Caudate nucleus (tissue), 63 donors: ENCODE measurements at places on chromosomes 7 and 10.

GRCh38 chr10:73762915-73763314, 18.7 kb downstream of the SEC24C start:
- no peak for DNase-seq

DNA sequence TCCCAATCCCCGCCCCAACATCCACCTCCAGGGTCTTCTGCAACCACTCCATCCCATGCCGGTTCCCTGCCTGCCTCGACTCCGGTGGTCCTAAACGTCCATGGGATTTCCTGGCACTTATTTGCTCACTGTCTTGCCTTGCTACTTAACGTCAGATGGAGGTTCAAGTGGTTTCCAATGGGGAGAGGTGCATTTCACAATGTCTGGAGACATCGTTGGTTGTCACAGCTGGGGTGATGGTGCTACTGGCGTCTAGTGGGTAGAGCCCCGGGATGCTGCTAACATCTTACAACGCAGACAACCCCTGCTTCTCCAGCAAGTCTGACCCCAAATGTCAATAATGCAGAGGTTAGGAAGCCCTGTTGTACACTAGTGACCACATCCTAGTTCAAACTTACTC, 82.9 kb upstream of the ANLN start:
- no peak for DNase-seq

DNA sequence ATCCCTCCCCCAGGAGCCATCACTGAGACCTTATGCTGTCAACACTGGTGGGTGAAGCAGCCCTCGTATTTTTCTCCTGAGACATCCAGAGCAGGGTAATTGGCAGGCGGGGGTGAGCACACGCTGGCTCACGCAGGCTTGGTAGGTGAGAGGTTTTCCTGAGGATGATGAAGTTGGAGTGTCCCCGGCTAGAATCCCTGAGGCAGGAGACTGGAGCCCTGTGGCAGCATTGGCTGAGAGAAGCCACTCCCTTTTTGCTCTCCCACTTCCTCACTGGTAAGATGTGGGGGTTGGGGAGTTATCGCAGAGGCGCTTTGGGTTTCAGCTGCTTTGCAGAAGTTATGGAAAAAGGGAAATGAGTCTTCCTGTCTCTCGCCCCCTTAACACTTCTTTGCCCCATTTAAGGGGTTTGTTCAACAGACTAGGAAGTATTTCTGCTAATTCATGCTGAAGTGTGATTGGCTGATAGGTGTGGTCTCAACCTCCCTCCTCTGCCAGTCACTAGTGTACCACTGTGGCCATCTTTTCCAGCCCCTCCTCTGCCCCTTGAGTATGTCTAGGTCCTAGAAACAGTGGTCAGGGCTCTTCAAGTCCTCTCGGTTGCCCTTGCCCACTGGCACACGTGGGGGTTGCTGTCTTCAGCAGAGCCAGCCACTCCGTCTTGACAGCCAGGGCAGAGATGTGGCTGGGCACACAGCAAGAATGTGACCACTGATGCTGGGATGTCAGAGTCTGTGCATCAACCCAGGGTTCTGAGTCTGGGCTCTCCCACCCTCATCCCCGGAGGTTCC, 5.7 kb downstream of the ARPC1B start:
- DNase-seq, result no peak

- no peak for DNase-seq
Observed at GRCh38 chr7:40329601-40330153, 194.9 kb downstream of the SUGCT start.

- no peak for DNase-seq
Observed at GRCh38 chr7:30470163-30470770, 8.3 kb downstream of the NOD1 start.

DNA sequence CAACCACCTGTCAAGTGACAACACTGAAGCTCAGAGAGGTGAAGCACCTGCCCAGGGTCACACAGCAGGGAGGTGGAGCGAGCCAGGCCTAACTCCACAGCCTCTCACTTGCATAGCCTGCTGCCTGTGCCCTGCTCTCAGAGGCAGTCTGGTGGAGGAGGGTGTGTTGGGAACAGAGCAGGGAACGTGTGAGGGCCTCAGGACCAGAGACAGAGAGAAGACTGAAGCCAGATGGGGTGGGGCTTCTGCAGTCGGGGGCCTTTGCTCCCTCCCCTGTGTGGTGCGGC, 114.0 kb downstream of the PTPN20 start:
- DNase-seq, result no peak

- DNase-seq, result no peak
Observed at GRCh38 chr10:33805831-33806230, 471.4 kb upstream of the NRP1 start.

- DNase-seq, result no peak
Observed at GRCh38 chr7:88455696-88456095, 149.0 kb upstream of the STEAP4 start.

DNA sequence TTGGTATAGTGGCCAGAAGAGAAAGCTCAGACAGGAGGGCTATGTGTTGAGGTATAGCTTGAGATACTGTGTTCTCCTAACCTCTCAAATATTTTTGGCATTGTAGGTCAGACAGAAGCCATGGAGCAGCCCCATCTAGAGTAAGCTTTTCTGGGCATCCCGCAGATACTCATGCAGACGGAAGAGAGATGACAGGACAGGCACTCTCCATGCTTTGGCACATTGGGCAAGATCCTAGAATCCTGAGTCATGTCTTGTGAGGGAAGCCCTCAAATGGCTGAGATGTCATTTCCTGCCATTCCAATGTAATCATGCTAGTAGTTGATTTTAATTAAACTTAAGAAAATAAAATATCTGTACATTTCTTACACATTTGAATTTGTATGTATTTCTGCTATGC, 16.8 kb upstream of the KIF20B start:
- DNase-seq, result no peak

- DNase-seq, result no peak
Observed at GRCh38 chr10:12109286-12109685, 20.2 kb upstream of the SEC61A2 start.

GRCh38 chr7:96266015-96266414, 55.9 kb downstream of the SLC25A13 start:
- DNase-seq, result no peak

- no peak for DNase-seq
Observed at GRCh38 chr7:51234609-51235308, 81.8 kb downstream of the COBL start.

GRCh38 chr10:129694184-129694583, 227.1 kb downstream of the MGMT start:
- DNase-seq, result no peak

- DNase-seq, result no peak
Observed at GRCh38 chr7:128855559-128855958, 7.1 kb upstream of the ATP6V1F start.

DNA sequence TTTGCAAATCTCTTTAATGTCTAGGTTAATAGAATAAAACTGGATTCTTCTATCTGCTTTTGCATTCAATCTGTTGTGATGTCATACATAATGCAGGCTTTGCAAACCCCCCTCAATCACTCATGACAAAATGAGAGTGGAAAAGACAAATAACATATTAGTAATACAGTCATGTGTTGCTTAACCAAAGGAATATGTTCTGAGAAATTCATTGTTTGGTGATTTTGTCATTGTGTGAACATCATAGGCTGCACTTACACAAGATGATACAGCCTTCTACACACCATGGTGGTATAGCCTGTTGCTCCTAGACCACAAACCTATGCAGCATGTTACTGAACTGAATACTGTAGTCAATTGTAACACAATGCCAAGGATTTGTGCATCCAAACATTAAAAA, 87.3 kb upstream of the SEC61G start:
- no peak for DNase-seq

DNA sequence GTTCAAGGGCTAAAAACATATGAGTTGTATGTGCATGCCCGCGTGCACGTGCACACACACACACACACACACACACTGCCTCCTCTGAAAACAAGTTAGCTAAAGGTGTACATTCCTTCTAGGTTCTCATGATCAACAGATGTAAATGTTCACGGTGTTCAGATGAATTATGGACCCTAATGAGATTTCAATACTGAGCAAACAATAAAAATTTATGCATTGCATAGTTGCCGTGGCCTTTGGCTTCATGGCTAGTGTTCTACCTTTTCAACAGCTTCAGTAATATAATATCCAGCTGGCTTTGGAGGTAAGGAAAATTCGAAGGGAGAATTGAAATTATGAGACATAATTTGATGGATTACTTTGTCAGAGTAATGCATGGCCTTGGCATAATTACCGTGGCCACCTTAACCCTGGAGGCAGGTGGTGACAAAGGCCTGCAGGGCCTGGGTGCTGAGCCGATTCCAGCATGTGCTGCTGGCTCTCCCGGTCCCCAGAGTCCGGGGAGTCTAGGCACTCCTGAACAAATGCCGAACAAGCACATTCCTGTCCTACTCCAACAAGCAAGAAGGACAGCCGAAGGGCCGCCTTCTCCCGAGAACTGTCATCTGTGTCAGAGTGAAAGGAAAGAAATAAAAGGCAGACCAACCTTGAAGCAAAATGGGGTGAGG, 166.6 kb upstream of the TCF7L2 start:
- DNase-seq, result no peak

DNA sequence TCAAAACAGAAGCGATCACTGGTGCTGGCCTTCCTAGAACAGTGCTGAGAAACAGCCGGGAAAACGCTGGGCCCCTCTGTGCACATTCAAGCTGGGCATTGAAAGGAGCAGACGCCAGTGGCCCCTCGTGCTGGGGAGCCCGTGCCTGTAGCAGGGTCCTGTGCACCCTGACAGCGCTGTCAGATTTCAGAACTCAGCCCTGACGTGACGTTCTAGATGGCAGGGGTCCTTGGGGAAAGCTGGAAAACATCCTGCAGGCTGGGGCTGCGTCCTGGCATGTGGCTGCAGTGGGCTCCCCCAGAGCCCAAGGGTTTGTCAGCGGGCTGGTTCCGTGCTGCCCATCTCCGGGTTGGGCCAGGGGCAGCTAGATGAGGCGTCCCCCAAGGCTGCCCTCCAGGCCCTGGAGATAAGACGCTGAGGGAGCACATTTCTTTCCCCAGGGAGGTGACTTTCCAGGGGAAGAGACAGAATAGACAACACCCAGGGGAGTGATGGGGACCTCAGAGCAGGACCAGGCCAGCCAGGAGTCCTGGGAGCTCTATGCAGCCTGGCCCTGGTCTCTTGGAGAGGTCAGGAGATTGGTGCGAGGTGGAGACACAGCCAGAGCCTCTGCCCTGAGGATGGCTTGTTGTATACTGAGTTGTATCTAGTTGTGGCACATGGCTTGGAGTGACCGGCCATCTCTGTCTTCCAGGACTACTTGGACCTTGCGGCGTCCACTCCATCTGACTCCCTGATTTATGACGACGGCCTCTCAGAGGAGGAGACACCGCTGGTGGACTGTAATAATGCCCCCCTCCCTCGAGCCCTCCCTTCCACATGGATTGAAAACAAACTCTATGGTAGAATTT, 12.1 kb upstream of the CSGALNACT2 start:
- DNase-seq, result no peak

DNA sequence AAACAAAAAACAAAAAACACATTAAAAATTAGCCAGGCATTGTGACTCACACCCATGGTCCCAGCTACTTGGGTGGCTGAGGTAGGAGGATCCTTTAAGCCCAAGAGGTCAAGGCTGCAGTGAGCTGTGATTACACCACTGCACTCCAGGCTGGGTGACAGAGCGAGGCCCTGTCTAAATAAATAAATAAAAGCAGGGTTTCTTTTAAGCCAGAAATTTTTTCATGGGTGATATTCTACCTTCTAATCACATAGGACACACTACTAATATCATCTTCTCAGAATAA, 14.2 kb upstream of the SVIL start:
- DNase-seq, result no peak

DNA sequence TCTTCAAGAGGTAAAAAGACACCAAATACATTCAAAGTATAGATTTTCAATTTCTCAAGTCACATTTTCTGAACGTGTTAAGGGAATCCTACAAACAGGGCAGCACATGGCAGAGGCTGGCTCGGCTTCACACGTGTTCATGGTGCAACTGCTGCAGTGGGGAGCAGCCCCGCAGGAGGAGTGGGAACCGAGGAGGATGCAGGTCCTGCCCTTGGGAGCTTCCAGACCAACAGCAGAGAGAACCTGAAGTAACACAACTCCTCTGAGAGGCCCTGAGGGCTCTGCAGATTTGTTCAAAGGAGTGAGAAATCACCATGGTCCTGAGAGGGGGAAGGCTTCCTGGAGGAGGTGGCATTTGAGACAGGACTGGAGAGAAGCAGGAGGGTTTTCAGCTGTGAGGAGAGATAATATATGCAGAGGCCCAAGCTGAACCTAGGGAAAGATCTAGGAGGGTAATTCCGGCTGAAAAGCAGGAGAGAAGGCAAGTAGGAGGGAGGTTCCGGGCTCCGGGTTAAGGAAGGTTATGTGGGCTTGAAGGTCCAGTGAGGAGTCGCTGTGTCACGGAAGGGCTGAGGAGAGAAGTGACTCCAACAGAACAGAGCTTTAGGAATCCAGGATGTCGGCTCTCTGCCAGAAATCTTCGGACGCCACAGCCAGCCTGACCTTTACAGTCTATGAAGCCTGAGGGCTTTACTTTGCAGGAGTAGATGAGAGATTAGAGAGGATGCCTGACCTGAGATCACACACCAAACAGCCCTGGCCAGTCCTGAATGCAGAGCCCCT, 77.5 kb downstream of the GPR26 start:
- no peak for DNase-seq

- DNase-seq, result no peak
Observed at GRCh38 chr10:94859086-94859485, 79.4 kb upstream of the CYP2C9 start.

- DNase-seq, result no peak
Observed at GRCh38 chr7:21256310-21256877, 171.5 kb upstream of the SP4 start.

DNA sequence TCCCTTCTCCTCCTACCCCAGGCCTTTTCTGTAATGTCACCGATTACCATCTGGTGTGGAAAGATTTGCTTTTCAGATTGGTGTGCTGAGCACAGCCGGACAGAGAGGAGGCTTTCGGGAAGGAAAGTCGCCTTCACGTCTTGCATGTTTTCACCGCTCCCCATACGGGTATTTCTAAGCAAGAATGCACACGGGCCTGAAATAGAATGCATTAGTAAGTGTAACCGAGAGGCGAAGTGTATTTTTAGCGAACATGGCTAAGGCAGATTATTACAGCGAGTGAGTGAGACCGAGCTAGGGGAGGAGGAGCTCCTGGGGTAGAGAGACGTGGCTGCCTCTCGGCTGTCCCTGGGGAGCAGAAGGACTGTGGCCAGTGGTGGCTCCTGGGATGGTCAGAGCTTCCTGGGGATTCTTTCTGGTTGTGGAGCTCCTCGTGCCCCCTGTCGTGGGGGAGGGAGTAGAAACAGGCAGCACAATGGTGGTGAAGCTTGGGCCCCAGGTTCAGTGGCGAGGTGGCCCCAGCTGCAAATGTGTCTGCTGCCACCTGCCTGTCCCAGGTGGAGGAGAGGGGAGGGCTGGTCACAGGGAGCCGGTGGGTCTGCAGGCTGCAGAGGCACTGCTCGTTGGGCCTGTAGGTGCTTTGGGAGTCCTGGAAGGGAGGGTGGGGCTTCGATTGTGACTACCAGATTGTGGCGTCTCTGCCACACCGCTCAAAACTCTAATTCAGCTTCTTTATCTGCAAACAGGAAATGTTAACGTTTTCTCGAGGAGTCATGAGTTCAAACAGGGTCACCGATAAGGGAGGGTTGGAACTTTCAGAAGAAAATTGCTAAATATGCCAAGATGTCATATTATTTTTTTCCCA, 135.8 kb downstream of the CAMK1D start:
- DNase-seq, result peak; percentile 29

- no peak for DNase-seq
Observed at GRCh38 chr10:74846958-74847357, 20.6 kb downstream of the KAT6B start.

- DNase-seq, result no peak
Observed at GRCh38 chr7:81206217-81206616, 287.4 kb upstream of the SEMA3C start.

- no peak for DNase-seq
Observed at GRCh38 chr7:31788445-31788844, 101.4 kb downstream of the PPP1R17 start.
